T-helper 1 cell (primary cell): ENCODE measurements at places on chromosomes 11 and 22.
A peak's percentile ranks its signal among the peaks of the same experiment; 100 is the strongest.

DNA sequence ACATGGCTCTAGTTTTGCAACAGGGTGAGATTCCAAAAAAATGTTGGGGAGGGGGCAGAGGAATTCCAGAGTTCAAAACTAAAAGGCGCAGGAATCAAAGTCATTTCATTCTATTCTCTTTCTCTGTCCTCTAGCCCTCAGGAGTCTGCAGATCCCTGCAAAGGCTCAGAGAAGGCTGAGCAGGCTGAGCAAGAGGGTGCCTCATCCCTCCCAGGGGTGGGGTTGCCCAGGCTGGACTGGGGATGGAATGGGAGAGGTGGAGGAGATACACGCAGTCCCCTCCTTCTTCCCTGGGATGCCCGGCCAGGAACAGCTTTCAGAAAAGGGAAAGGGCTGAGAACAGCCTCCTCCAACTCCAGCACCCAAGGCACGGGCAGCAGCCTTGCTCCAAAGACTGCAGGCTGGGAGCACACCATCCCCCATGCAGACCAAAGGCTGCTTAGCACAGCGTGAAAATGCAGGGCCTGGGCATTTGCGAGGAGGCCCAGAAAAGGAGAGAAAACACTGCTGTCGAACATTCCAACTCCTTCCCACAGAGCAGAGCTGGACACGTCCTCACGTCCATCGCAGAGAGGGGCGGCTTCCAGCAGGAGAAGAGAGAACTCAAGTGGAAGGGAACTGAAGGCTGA lies 51.8 kb downstream of the MN1 start:
- DNase-seq = no peak

- peak; percentile 89 for DNase-seq
These were observed 2.0 kb downstream of the SIPA1 start for GRCh38 chr11:65639623-65640482.

- no peak for DNase-seq
These were observed 16.9 kb upstream of the RAC2 start for GRCh38 chr22:37260901-37261336.

GRCh38 chr11:18392434-18393321 lies 1.7 kb upstream of the LDHA start:
- DNase-seq = no peak

- no peak for DNase-seq
These were observed 17.4 kb upstream of the CREB3L1 start for GRCh38 chr11:46259971-46260560.

DNA sequence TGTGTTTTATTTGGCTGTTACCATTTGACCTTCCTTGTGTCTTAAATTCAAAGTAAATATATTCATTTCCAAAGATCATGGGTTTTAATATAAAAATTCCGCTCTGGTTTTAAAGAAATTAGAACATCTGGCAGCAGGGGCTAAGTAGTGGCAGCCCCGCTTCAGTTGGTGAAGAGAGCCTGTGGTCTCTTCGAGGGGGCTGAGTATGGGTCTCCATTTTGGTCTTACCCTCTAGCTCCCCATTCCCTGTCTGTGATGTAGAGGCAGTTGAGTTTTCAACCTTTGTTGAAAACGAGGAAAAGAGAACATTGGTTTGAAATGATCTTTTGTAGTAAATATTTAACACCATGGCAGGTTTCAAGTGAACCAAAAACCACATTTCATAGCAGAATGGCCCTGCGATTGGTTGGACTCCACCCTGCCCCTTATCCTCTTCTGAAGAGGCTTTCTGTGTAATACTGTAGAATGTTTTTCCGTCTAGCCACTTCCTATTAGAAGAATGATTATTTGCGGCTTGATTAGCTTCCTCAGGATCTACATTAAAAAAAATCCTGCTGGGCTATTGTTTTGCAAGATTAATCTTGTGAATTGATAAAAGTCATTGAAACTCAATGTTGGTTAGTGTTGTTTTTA lies 17.7 kb downstream of the APLP2 start:
- no peak for DNase-seq
